ENCODE measurements at places on chromosomes 2 and 18.

DNA sequence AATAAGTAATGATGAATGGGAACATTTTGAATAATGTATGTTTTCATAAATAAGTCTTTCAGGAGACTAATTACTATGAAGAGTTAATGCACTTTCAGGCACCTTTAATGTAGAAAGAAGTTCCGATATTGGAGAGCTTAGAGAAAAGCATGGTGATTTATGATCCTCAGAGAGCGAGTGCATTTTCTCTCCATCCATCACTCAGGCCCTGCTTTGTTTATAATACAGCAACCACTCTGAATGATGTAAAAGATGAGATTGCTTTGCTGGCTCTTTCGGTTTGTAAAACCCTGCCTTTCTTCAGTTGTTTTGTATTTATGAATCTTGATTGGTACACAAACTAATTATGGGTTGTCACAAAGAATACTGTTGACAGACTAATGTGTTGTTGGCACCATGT is 132.0 kb downstream of the NYAP2 start:
- no peak for DNase-seq

- no peak for DNase-seq
Observed at GRCh38 chr2:45483997-45484396, 127.1 kb downstream of the SRBD1 start.

GRCh38 chr2:194550702-194551101 is 1106.3 kb upstream of the SLC39A10 start:
- no peak for DNase-seq

- DNase-seq, result no peak
Observed at GRCh38 chr2:95110395-95110794, 11.2 kb downstream of the MRPS5 start.

- DNase-seq, result no peak
Observed at GRCh38 chr2:224101820-224102630, 62.9 kb upstream of the SERPINE2 start.

Measured in DMS 273 treated with DMSO at 0.1 percent for 48 hours (cell line).